ENCODE measurements at places on chromosomes 4 and X.

GRCh38 chr4:168503652-168504362 is 7.0 kb downstream of the PALLD start:
- no peak for DNase-seq

DNA sequence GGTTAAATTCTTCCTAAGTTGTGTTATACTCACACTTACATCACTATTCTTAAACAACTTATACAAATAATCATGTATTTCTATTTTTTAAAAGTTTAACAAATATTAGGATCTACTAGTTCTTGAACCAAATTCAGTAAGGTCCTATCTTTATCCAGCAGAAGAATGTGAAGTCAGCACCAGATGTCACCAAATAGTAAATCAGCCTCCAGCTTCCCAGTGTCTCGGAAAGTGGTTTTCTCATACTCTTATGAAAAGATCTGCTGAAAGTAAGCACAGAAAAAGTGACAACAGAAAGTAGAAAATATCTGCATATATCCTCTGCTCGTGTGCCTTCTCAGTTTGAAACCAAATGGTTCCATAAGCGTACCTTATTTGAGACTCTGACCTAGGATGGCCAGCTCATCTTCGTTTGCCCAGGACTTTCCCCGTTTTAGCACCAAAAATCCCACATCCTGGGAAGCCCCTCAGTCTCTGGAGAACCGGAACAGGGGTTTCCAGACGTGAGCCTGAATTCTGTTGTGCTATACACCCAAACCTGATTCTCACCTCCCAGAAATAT is 98.0 kb upstream of the DCLK2 start:
- DNase-seq: no peak

- DNase-seq: no peak
Observed at GRCh38 chr4:37905533-37906169, 14.8 kb downstream of the TBC1D1 start.

DNA sequence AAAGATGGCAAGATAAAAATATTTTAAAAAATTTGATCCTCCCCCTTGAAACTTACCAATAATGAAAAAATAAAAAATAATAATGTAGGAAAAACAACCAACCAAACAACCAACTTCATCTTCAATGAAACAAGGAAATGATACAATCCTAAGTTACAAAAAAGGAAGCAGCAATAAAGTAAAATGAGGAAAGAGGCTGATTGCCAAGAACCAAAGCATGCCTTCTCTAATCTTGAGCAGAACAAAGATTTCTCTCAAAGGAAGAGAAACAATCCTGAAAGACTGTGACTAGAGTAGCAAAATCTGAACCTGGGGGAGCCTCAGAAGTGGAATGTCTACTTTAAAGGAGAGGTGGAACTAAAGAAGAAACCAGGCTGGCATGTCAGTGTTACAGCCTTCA is 10.9 kb upstream of the WDFY3 start:
- no peak for DNase-seq

GRCh38 chrX:362351-362750 is 24.4 kb downstream of the PPP2R3B start:
- DNase-seq: no peak

DNA sequence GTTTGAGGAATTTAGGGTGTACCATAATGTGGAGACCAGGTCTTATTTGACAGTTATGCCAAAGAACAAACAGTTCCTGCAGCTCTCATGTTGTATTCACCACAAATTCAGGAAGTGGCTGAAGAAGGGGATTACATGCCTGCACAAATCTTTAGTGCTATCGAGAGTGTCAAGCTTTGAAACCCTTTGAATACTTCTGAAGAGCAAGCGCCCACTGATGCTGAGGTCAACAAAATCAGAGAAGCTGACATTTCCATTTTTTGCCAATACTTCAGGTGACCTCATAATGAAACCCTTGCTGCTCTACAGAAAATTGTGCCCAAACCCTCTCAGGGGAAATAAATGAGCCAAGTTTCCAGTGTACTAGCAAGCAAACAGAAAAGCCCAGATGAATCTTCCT is 28.4 kb downstream of the PAK3 start:
- DNase-seq: no peak

DNA sequence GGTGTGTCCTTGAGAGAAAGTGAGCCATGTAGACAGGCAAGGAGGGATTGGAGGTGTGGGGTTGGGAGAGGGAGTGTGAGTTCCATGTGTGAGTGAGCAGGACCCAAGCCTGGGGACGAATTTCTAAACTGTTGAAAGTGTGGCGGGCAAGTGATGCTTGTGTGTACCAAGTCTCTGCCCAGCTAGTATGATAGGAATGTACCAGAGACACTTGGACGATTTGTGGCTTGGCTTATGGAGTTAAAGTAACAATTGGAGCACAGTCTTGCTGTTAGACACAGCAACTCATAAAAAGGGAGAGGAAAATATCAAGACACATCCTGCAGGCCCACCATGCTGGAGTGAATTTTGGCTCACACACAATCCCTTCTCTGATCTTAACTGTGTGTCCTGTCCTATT is 8.5 kb downstream of the PTTG2 start:
- DNase-seq: no peak

- DNase-seq: no peak
Observed at GRCh38 chr4:25790024-25790423, 72.8 kb downstream of the SEL1L3 start.

GRCh38 chr4:15906020-15906443 is 32.5 kb downstream of the FGFBP1 start:
- peak; percentile 98 for DNase-seq

GRCh38 chrX:153812220-153812619 is 17.8 kb downstream of the SSR4 start:
- no peak for DNase-seq

- no peak for DNase-seq
Observed at GRCh38 chrX:18692541-18692940, 14.9 kb upstream of the PPEF1 start.

GRCh38 chrX:10533696-10534365 is 86.6 kb downstream of the MID1 start:
- no peak for DNase-seq

GRCh38 chr4:42302348-42302747 is 94.9 kb upstream of the SHISA3 start:
- DNase-seq: peak; percentile 6

DNA sequence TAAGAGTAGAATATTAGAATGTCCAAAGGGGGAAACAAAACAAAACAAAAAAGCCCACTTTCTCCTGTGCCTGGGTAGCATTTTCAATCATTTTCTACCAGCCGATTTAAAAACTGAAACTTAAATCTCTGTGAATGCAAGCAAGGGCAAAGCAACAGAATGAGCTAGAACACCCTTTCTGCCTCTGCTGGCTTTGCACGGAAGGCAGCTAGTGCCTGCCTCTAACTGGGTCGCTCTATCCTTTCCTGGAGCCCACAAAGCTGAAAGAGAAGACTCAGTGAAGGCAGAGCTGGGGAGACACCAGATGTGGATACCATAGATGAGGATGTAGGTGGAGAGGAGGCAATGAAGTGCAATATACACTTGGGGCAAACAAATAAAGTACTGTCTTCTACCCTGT is 248.9 kb upstream of the TTC29 start:
- no peak for DNase-seq

GRCh38 chr4:144181391-144181790 is 40.9 kb upstream of the GYPA start:
- DNase-seq: no peak

DNA sequence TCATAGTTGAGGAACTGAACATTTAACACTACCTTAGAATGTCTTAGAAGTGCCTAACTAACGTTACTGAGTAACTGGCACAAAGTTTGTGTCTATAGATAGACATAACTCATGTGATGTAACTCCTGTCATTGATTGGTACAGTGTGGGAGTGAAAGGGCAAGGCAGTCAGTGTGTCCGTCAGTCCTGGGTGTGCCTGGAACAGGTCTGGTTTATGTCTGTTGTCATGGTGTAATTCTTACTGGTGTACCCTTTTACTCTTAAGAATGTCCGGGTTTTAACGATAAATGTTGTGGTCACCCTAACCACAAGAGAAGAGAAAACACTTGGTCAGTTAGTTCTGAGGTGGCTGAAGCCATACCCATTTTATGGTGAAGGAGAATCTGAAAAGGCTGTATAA is 93.1 kb upstream of the ESX1 start:
- no peak for DNase-seq

DNA sequence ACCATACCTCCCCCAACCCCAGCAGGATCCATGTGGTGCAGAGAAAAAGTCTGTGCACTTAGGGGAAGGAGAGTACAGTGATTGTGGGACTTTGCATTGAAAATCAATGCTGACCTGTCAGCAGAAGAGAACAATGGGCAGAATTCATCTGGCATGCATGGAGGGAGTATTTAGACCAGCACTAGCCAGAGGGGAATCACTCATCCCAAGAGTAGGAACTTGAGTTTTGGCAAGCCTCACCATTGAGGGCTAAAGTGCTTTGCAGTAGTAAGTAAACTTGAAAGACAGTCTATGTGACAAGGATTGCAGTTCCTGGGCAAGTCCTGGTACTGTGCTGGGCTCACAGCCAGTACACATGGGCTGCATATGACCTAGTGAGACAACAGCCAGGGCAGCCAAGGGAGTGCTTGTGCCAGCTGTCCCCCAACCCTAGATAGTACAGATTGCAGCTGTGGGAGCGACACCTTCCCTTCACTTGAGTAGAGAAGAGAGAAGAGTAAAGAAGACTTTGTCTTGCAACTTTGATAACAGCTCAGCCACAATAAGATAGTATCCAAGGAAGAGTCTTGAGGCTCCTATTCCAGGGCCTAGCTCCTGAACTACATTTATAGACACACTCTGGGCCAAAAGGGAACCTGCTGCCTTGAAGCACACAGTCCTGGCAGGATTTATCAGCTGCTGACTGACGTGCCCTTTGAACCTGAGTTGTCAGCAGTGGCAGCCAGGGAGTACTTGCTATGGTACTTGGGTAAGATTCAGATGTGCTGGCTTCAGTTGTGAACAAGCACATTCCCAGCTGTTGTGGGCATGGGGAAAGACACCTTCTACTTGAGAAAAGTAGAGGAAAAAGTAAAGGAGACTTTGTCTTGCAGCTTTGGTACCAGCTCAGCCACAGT is 48.7 kb downstream of the HDX start:
- no peak for DNase-seq

DNA sequence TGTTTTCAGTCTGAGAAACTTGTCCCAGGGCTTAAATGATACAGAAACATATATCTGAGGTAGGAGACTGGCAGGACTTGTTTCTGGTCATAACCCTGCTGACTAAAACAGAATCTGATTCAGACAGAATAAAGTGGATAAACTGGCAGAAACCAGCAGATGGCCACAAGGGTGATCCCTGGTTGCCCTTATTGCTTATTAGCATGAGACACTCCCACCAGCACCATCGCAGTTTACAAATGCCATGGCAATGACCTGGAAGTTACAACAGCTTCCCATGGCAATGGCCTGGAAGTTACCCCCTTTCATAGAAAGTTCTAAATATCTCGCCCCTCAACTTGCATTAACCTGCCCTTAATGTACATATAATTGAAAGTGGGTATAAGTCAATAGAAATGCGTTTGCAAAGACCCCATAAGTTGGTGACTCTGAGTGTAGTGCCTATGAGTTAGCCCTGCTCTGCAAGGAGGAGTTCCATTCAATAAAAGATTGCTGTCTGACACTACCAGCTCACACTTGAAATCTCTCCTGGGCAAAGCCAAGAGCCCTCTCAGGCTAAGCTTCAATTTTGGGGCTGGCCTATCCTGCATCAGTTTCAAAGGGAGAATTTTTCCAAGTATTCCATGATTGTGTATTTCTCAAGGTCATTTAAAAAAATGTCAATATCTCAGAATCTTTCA is 52.9 kb upstream of the PAGE5 start:
- peak; percentile 55 for DNase-seq

DNA sequence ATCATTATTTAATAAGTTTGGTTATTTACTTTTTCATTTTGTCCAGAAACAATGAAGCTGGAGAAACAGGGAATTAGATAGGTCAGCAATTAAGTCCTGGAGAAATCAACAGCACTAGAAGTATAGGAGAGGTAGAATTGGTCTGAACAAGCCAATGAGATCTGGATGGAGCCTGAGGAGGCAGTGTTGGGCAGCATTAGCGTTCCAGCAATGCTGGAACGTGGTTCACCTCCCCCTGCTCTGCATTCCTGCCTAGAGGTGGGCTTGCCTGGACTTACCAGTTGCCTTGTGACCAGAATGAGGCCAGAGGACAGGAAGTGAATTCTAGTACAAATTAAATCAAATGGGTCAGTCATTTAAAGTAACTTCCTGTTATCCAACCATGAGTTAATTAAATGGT is 4.6 kb downstream of the RASSF6 start:
- DNase-seq: no peak

DNA sequence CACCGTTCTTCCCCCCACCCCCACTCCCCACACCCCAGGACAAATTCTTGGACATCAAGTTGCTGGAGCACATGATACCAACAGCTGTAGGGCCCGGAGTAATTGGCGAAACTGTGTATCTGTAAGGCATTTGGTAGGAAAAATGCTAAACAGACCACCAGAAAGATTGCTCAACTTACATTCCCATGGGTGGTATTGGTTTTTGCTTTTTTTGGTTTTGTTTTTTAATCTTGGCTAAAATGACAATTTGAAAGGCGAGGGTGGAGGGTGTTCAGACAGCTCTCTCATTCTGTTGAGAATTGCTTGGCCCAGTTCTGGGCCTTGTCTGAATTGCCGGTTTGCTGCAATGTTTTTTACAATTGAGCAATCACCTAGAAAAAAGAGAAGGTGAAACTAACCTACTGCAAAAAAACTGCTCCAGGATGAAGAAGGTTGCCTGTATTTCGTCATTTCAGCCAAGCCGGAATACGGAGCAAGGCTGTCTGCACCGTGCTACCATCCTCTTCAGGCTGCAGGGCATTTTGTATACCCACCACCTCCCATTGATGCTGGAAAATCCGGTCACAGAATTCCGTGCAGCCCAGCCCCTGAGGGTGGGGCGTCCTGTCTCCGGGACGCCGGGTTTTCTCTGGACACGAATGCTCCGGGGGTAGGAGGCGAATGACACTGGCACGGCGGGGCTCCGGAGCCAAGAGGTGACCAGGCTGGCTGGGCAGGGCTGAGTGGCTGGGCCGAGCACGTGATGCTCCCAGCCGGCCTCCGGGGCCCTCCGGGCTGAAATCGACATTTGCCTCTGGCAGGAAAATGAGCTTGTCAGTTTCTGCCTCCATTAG is at the start of gene CLCN4:
TSS of gene CLCN4 (plus strand) at position 777 of the 833 bp plus-strand sequence. CDS start 28,058 bp downstream, outside the sequence.
- DNase-seq: peak; percentile 78

- DNase-seq: no peak
Observed at GRCh38 chrX:30364229-30364628, 55.0 kb upstream of the NR0B1 start.
